Diencephalon (tissue), 1 donor: ENCODE measurements at places on chromosomes 2 and 18. TPM values are rescaled to one million over a fixed set of nuclear protein-coding genes. Genes with fewer than 3 reads are reported as not detected.

Gene NFE2L2
- 15.9 TPM for total RNA-seq

Gene ZNF892
- 28.8 TPM for total RNA-seq

Gene CDH2
- total RNA-seq = 216 TPM

Gene UGT1A4
- total RNA-seq = not detected
